ENCODE measurements at places on chromosomes 6 and 20. TPM values are rescaled to one million over a fixed set of nuclear protein-coding genes. Genes with fewer than 3 reads are reported as not detected.

The CAP2 gene
- 33.7 TPM for total RNA-seq

The RFX6 gene
- not detected for total RNA-seq

The MCCD1 gene
- not detected for total RNA-seq

The CGAS gene
- 1.2 TPM for total RNA-seq

The CCN6 gene
- total RNA-seq, result not detected

The ERVFRD-1 gene
- total RNA-seq, result not detected

The GMPR gene
- total RNA-seq, result 1.9 TPM

The CDKAL1 gene
- total RNA-seq, result 47.6 TPM

The BPIFB2 gene
- 0.31 TPM for total RNA-seq

The GPSM3 gene
- 0.78 TPM for total RNA-seq

The ARID1B gene
- total RNA-seq, result 95.8 TPM

The NKX2-2 gene
- total RNA-seq, result 0.31 TPM

The BPIFB4 gene
- total RNA-seq, result not detected

The FABP7 gene
- total RNA-seq, result 1,309 TPM

The STMND1 gene
- not detected for total RNA-seq

The E2F1 gene
- 2.2 TPM for total RNA-seq

The HLA-DQB2 gene
- total RNA-seq, result not detected

The ASIP gene
- total RNA-seq, result not detected

The BEND6 gene
- total RNA-seq, result 27.1 TPM

The BTBD3 gene
- total RNA-seq, result 46.5 TPM

The SLC22A23 gene
- 44.3 TPM for total RNA-seq

The SFTA2 gene
- total RNA-seq, result not detected

The SLC17A3 gene
- total RNA-seq, result not detected

The TTLL9 gene
- total RNA-seq, result 1.7 TPM

The VWA7 gene
- 0.31 TPM for total RNA-seq

The PNPLA1 gene
- not detected for total RNA-seq

The FLRT3 gene
- 27.5 TPM for total RNA-seq

The ANKEF1 gene
- total RNA-seq, result 2.7 TPM

The PAQR8 gene
- total RNA-seq, result 12.8 TPM

The SLA2 gene
- not detected for total RNA-seq

The PIGU gene
- 14.8 TPM for total RNA-seq

The DTNBP1 gene
- 5.9 TPM for total RNA-seq

The KPNA5 gene
- total RNA-seq, result 96.7 TPM

The SLC44A4 gene
- total RNA-seq, result not detected

The DNAH8 gene
- under 0.01 TPM for total RNA-seq

The PABPC1L gene
- 4.4 TPM for total RNA-seq

The SLC17A9 gene
- 0.16 TPM for total RNA-seq

The BPIFB3 gene
- not detected for total RNA-seq

The PCIF1 gene
- total RNA-seq, result 14.5 TPM

The BTNL2 gene
- not detected for total RNA-seq

The PRDM1 gene
- total RNA-seq, result 1.4 TPM

The NOX3 gene
- total RNA-seq, result not detected

The BLTP3A gene
- total RNA-seq, result 6.1 TPM

The MCHR2 gene
- 4.1 TPM for total RNA-seq

The OPRL1 gene
- total RNA-seq, result 14.3 TPM

The CLDN20 gene
- total RNA-seq, result not detected

The KCNB1 gene
- total RNA-seq, result 5.8 TPM

The SUMO4 gene
- 7.3 TPM for total RNA-seq

The SASH1 gene
- 25.4 TPM for total RNA-seq

The SLC25A27 gene
- total RNA-seq, result 30.7 TPM

The EPB41L2 gene
- 32.3 TPM for total RNA-seq

The PHACTR3 gene
- 42.1 TPM for total RNA-seq

The MAFB gene
- total RNA-seq, result 11.1 TPM

The BHLHE23 gene
- not detected for total RNA-seq
